ENCODE measurements at places on chromosomes 7 and 10. TPM values are rescaled to one million over a fixed set of nuclear protein-coding genes. Genes with fewer than 3 reads are reported as not detected.

JAKMIP3 gene
- not detected for total RNA-seq

LIPJ gene
- total RNA-seq, result under 0.01 TPM

CPA2 gene
- total RNA-seq, result not detected

GATA3 gene
- 0.16 TPM for total RNA-seq

SPDYE8 gene
- total RNA-seq, result not detected

SRRT gene
- total RNA-seq, result 58.3 TPM

Data from bladder microvascular endothelial cell (primary cell).